Neural progenitor cell (in vitro differentiated cells): ENCODE measurements at places on chromosomes 3 and 15. TPM values are rescaled to one million over a fixed set of nuclear protein-coding genes. Genes with fewer than 3 reads are reported as not detected.

PCSK6 gene
- total RNA-seq = 1.9 and 2.2 TPM in 2 replicates

RRP9 gene
- 10.5 and 20.1 TPM in 2 replicates for total RNA-seq

GABRA5 gene
- 3.0 and 4.4 TPM in 2 replicates for total RNA-seq

CFAP91 gene
- 11.9 and 19.9 TPM in 2 replicates for total RNA-seq

COL6A6 gene
- total RNA-seq = 0.13 and 0.22 TPM in 2 replicates

SLC4A7 gene
- total RNA-seq = 82.1 and 114 TPM in 2 replicates

COL6A5 gene
- total RNA-seq = not detected in 2 replicates

GOLGA8Q gene
- not detected in 2 replicates for total RNA-seq

IQCH gene
- 6.4 and 21.0 TPM in 2 replicates for total RNA-seq

GRCh38 chr3:188446766-188447165 lies 292.8 kb downstream of the LPP start:
- no peak for DNase-seq

- DNase-seq = no peak
Observed at GRCh38 chr3:136982033-136982432, 24.2 kb downstream of the IL20RB start.

DNA sequence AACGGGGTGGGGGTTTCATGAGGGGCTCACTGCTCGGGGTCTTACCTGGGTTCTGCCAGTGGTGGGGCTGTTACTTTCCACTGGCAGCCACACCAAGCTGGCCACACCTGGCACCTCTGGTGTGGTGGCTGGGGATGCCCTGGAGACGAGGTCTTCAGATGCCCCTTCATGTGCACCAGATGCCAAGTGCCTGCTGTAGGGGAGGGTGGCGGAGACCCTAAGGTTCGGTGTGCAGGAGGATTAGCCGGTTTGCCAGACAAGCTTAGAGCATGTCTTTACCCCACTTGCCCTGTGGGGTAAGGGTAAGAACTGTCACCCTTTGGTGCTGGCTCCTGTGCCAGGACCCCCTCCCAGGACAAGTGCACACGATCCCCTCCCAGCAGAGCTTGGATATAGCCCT lies 188.3 kb downstream of the TJP1 start:
- no peak for DNase-seq

DNA sequence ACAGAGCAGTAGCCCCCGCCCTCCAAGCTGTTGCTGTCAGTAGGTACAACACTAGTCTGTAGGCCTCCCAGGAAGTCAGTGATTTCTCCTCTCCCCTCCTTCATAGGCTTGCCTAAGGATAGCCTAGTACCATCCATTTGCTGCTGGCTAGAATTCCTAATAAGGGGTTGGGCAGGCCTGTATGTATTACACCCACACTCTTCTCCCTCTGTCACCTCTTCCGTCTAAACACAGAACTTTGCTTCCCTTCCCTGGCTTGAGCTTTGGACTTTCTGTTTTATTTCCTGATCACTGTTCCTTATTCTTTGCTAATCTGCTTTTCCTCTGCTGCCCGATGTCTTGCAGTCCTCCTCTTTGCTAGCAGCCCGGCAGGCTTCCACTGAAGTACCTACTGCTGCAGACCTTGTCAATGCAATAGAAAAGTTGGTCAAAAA lies 93.4 kb upstream of the UMPS start:
- DNase-seq = no peak

DNA sequence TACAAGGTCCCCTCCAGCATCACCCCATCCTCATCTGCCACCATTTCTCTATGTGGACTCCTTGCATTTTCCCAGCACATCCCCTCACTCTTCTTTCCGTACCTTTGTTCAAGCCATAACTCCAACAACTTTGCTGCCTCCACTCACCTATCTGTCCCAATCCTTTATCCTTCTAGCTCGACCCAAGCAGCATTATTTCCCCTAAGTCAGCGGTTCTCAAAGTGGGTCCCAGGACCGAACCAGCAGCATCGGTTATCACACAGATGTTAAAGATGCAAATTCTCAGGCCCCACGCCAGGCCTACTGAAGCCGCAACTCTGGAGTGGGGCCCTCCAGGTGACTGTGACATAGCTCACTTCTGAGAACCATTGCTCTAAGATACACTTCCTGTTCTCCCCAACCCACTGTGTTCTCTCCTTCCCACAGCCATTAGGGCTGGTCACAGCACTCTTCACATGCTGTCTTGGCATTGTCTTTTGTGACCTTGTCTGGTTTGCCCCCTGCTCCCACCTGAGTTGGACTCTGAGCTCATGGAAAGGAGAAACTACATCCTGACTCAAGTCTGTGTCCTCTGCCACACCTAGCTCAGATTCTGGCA lies 56.2 kb downstream of the AAGAB start:
- no peak for DNase-seq

DNA sequence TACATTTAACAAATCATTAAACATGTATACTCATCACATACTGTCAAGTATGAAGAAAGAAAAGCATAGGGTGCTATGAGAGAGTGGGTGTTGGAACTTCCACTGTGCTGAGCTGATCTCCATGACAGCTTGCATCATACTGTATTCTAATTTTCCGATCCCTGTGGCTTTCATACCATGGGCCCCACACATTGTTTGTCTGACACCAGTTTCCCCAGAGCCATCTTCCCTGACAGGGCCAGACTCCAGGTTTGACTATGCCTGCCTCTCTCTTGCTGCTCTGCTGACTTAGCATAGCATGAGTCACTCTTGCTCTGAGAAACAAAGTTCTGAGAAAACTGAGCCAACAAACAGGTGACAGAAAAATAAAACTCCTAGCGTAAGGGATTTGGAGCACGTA lies 37.0 kb upstream of the CASR start:
- no peak for DNase-seq

- DNase-seq = peak; percentile 80
Observed at GRCh38 chr3:147341727-147342126, 64.6 kb downstream of the ZIC4 start.

DNA sequence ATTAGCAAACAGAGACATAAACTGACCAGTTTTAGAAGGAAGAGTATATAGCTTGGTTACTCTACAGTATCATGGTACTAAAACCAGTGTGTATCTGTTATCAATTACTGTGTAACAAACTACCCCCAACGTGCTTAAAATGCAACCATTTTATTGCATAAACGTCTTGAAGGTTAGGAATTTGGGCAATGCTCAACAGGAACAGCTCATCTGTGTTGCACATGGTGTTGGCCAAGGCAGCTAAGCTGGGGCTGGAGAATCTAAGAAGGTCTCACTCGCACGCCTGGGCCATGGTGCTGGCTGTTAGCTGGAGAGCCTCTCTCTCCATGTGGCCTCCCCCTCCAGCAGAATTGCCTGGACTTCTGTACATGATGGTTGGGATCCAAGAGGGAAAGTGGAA lies 81.2 kb upstream of the THBS1 start:
- DNase-seq = no peak

DNA sequence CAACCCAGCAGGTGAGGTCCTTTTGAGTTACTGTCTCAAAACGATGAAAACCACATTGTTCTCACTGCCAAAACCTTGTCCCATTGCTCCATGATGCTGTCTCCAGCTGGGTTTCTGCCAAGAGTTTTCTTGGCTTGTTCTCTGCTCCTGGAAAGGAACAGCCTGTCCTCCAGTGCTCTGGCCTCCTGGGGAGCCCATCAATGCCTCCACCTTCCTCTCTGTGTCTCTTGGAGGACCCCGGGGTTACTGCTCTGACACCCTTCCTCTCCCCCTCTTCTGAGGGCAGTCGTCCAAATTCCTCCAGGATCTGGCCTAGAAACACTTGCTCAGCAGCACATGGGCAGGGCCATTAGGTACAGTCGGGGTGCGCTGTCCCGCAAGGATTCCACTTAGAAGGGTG lies 63.9 kb upstream of the RGMA start:
- no peak for DNase-seq

- no peak for DNase-seq
Observed at GRCh38 chr3:55205990-55206389, 278.1 kb upstream of the LRTM1 start.
